ENCODE measurements at places on chromosomes 1 and 21.

DNA sequence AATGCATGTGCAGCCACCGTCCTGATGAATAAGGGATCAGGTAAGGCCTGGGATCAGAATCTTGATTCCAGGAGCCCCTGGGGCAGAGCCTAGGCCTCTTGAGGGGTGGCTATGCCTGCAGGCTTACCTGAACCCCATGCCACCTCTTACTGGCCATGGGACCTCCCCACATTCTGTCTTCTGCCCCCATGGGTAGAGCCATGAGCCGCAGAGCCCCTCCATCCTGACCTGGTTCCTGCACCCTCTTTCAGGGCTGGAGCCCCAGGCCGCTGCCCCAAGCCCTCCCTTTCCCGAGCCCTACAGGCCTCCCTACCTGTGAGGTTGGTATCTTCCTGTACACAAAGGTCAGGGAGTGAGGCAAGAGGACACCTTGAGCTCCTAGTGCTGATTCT, 120.8 kb downstream of the DMRTB1 start:
- DNase-seq, result peak; percentile 1

- peak; percentile 6 for DNase-seq
Measured at GRCh38 chr1:153415850-153416570, at the start of gene S100A7A. Gene S100A7A, plus strand, starts transcription at chr1:153416520. Its CDS starts 1,563 bp downstream, at chr1:153418083.

- DNase-seq, result no peak
Measured at GRCh38 chr1:117967477-117967876, 37.9 kb downstream of the WDR3 start.

DNA sequence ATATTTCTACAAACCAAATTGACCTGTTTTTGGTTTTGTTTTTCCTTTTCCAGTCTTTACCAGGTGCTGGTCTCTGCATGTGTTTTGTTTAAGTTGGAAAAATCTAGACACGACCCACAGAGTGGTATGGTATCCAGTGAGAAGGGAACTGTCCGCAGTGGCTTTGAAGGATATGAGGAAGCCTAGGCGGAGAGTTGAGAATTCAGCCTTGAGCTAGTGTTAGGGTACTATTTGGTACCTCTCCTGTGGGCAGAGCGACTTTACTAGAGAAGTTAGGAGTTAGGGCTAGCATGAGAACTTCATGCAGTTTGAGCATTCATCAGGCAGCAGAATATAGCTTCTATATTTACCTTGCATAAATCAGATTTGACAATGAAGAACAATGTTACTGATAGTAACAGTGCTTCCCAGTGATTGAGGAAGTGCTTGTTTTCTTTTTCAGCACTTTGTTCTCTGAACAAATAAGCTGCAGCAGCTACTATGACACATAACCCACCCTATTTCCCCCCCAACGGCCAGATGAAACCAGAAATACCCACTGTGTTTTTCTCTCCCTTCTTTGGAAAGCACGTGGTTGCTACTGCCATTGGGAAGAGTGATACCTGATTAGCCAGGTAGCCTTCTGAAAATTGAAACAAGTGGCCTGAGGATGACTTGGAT, 19.0 kb downstream of the MRPS6 start:
- DNase-seq, result no peak

DNA sequence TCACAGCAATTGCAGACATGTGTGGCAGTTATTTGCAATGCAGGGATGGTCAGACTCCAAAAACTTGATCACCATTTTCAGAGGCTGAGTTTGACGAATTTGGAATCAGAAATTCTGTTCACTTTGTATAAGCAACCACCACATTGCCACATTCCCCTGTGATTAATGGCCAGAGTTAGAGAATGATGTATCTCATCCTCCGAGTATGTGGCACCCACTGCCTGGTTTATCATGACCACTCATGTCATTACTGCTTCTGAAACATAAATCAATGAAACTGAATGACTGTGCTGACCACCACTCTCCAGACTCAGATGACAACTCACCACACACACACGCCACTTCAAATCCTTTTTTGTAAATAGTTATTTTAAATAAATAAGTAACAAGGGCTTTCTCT, 66.6 kb upstream of the CACHD1 start:
- DNase-seq, result no peak

DNA sequence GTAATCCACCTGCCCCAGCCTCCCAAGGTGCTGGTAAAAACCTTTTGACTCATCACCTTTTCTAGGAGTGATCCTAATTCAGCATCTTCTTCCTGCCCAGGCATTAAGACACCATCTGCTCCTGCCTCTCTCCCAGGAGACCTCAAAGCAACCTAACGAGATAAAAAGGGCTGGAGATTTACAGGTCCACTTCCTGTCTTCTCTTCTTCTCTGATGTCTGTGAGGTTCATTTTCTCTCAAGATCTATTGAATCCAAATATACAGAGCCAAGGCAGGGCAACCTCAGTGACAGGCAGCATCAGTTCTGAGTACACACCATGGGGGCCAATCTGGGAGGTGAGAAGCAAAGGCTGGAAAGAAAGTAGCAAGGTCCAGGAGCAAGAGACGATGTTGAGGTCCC, 219.4 kb downstream of the SETD4 start:
- DNase-seq, result no peak

DNA sequence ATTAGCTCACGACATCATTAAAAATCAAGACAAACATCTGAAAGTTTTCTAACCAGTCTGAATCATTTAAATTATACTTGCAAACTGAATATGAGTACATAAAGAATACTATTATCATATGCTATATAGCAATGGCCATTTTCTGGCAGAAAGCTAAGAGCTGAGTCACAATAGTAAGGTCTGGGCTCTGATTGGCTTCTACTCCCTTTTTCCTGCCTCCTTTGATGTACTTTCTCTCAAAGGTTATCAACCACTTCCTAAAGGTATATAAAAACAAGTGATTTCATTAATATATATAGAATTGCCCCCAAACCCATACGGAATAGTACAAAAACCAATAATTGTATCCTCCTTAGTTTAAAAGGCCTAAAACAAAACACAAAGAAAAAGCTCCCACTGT, 7.0 kb downstream of the KCNA3 start:
- DNase-seq, result no peak

DNA sequence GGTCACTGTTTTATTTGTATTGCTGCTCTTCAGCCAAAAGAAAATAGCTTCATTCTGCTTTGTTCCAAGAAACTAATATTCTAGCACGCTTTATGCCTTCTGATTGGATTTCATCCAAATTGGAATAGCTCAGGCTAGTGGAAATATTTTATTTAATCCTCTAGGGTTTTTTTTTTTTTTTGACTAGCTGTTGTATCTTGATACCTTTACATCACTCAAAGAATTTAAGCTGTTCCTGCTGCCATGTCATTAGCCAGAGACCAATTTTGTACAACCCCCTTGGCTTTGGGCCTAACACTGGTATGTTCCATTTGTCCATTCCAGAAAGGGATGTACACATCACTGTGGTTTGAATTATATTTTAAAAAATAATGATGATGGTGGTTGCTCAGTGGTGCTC, 103.0 kb downstream of the DISC1 start:
- DNase-seq, result no peak

- DNase-seq, result no peak
Measured at GRCh38 chr1:77025599-77025998, 158.3 kb downstream of the ST6GALNAC5 start.

- no peak for DNase-seq
Measured at GRCh38 chr1:19101244-19101643, 108.8 kb downstream of the UBR4 start.

GRCh38 chr1:174988986-174989385, 10.8 kb upstream of the CACYBP start:
- no peak for DNase-seq

- no peak for DNase-seq
Measured at GRCh38 chr1:5597991-5598823, 394.0 kb downstream of the NPHP4 start.

GRCh38 chr1:192557841-192558595, 17.6 kb upstream of the RGS1 start:
- DNase-seq, result no peak

DNA sequence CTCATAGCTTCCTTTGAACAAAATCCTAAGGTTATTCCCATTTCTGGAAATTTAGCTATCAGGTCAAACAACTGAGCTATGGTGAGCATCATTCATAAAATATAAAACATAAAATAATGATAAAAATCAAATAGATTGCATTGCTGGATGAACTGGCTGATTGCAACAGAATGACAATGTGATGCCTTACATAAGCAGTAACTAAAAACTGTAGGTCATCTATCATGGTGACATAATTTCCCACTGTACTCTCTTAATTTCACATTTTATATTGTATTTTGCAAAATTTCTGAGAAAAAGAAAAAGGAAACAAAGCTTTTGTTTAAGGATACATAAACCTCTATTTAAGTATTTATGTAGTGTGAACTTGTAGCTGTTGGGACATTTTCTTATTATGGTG, 4.6 kb downstream of the PTGER3 start:
- DNase-seq, result no peak

DNA sequence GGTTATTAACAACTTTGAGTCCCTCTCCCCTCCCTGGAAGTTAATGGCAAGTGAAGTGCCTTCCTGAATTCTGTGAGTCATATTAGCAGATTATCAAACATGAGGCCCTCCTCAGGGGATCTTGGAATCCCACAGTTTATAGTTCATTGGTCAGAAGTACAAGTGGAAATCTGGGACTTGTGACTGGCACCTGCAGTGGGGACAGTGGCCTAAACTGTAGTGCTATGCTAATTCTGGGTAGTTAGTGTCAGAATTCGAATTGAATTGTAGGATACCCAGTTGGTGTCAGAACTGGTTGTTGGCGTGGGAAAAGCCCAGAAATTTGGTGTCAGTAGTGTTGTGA, 26.2 kb downstream of the ZYG11B start:
- no peak for DNase-seq

DNA sequence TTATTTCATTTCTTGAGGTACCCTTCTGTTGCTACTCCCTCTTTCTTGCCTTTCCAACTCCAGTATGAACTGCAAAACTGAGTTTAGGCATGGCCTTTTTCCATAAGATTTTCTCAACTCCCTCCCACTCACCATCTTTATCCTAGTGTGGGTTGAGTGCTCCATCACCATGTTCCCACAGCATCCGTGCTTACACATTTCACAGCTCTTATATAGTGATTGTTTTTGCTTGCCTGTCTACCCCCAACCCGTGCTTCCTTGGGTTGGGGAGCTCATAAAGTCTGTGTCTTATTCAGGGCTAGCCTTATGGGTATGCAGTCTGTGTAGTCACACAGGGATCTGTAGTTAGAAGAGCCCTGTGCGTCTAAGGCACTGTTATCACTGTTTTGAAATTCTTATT, 68.2 kb upstream of the CCDC190 start:
- DNase-seq, result no peak

DNA sequence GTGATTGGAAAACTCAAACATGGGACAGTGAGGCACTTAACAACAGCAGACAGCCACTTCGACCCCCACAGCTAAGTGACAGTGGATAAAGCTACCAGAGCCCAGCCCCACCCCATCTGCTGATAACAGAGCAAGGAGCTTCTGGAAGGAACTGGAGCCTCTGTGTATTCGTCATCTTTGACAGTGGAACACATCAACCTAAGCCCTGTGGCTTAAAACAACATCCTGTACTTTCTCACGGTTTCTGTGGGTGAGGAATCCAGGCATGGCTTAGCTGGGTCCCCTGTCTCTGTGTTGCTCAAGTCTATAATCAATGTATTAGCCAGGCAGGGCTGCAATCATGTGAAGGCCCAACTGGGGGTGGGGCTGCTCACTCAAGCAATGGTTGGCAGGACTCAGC, 18.4 kb upstream of the SIPA1L2 start:
- peak; percentile 72 for DNase-seq

GRCh38 chr1:246794828-246795671, 70.8 kb downstream of the SCCPDH start:
- peak; percentile 26 for DNase-seq

- DNase-seq, result no peak
Measured at GRCh38 chr1:53627666-53628065, 111.3 kb downstream of the GLIS1 start.

DNA sequence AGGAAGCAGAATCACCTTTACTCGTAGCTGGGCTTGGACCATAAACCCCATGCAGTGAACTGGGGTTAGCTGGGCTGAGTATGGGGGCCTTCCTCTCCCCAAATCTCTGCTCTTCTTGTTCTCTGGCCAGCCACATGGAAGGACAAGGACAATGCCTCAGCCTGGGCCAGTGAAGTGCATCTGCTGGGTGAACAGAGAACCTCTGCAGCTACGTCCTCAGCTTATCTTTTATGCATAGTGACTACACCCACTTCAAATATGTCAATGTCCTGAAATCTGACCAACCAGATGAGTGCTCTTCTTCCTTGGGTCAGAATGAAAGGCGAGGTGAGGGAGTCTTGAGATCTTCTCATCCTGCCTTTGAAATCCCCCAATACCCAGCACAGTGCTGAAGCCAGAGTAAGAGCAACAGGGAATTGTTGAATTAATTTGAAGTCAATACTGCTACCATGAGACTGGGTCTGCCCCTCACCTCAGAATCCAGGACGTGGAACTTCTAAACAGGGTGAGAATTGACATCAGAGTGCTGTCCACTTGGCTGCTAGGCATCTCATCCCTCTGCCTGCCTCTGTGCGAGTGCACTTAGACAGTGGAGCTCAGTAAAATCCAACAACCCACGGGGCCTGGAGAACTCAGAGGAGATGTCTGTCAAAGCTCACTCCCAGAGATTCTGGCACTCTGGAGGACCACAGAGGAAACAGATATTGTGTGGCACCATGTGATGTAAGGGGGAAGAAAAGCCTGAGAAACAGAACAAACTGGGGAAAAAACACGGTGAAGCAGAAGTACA, 99.0 kb downstream of the IER5 start:
- DNase-seq, result no peak

GRCh38 chr1:223374064-223374610, 10.2 kb upstream of the SUSD4 start:
- no peak for DNase-seq

- DNase-seq, result peak; percentile 72
Measured at GRCh38 chr1:201013991-201014815, 9.3 kb downstream of the KIF21B start.

DNA sequence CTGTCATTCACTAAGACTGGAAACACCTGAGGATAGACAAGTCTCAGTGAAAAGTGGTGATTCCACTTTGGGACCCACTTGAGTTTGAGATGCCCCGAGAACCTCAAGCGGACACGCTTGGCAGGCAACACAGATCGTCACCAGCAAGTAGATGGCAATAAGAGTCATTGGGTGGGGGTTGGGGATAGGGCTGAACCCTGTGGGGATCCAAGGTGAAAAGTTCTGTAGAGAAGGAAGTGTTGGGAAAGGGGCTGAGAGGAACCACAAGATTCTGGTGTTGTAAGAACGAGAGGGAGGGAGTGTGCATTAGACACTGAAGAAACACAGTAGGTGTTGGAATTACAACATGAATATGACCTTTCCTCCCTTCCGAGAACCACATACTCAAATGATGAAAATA, 45.4 kb upstream of the TDRD10 start:
- DNase-seq, result no peak

GRCh38 chr1:103220631-103221041, 112.3 kb upstream of the COL11A1 start:
- no peak for DNase-seq

- DNase-seq, result no peak
Measured at GRCh38 chr1:20721117-20722061, 3.6 kb upstream of the KIF17 start.
